ENCODE measurements at places on chromosomes 16 and 17.
A peak's percentile ranks its signal among the peaks of the same experiment; 100 is the strongest.

DNA sequence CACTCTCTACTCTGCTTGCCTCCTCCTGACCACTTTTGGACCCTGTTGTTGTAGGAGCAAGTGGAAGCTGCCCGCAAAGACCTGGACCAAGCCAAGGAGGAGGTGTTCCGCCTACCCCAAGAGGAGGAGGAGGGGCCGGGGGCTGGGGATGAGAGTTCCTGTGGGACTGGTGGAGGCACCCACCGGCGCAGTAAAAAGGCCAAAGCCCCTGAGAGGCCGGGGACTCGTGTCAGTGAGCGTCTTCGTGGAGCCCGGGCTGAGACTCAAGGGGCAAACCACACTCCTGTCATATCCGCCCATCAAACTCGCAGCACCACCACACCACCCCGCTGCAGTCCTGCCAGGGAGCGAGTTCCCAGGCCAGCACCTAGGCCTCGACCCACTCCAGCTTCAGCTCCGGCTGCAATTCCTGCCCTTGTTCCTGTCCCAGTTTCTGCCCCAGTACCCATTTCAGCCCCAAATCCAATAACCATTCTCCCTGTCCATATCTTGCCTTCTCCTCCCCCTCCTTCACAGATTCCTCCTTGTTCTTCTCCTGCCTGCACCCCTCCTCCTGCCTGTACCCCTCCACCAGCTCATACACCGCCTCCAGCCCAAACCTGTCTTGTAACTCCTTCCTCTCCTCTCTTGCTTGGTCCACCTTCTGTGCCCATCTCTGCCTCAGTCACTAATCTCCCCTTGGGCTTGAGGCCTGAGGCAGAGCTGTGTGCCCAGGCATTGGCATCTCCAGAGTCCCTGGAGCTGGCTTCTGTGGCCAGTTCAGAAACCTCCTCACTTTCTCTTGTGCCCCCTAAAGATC, 11.0 kb upstream of the PHKG2 start:
- DNase-seq: no peak

DNA sequence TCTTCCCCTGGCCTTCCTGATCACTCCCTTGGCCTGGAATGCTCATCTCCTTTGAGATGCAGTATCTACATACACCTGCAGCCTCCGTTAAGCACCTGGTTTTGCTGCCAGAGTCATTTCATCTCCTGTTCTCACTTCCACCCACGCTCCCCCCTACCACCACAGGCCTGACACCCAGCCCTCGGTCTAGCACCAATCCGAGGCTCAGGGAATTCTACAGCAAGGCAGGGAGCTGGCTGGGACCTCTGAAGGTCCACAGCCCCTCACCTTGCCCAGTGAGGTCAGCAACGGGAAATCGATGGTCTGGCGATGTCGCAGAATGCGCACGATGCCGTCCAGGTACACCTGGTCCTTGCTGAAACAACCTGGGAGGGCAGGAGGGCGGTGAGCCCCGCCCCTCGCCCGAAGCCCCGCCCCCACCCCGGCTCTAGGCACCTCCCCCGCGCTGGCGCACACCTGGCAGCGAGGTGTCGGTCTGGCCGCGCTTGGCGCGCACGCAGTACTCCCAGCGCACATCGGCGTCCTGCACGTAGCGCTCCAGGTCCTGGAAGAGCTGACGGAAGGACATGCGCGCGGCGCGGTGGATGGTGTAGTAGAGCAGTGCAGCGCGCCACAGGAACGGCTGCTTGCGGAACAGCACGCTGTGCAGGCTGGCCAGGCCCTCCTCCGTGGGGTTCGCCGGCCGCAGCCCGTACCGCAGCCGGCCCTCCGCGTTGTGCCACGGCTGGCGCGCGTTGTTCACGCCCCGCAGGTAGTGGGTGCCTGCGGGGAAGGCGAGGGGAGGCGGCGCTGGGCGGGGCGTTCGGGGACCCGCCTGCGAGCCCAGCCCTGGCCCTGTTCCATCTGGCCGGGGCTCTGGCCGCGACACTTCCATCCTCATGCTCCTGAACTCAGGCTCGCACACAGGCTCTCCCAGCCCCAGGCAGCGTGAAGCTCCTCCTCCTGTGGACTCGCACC, 5.7 kb downstream of the MATCAP1 start:
- peak; percentile 59 for DNase-seq

GRCh38 chr17:69900829-69901228, 174.2 kb upstream of the KCNJ16 start:
- no peak for DNase-seq

DNA sequence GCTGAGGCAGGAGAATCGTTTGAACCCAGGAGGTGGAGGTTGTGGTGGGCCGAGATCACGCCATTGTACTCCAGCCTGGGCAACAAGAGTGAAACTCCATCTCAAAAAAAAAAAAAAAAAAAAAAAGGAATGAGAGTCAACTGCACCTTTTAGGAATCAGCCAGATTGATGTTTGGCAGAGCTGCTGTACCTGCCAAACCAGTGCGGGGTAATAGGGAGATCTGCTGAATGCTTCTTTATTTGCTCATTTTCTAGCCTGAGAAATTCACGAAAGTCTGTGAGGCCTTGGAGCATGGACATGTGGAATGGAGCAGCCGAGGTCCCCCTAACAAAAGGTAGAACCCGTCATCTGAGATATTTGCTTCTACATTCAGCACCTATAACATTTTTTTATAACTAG, 18.4 kb downstream of the OGFOD1 start:
- DNase-seq: no peak

DNA sequence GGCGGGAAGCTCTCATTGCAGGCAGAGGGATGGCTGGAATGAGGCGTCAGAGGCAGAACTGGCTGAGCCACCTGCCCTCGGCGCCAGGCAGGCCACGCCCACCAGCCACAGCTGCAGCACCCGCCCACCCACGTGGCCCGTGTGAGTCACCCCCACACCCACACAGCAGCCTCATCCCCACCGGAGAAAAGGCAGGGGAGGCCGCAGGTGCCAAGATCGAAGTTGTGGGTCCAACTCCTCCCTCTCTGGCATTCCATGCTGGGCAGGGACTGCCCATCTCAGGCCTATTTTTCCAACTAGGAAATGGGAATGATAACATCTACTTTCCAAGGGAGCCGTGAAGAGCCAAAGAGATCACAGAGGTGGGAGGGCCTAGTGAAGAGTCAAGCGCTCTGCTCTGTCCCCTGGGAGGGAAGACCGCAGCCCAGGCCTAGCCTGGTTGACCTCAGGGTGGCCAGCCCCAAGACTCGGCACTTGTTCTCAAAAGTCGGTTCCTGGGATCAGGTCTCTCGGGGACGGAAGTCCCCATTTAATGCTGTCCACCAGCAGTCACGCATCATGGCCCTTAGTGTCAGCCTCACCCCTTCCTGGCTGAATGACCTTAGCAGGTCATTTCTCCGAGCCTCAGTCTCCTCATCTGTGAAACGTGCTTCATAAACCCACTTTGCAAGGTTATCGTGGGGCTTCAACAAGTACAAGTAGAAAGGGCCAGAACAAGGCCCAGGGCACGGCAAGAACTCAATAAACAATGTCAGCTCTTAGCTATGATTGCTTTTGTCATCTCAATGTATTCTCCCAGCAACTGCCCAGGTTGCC, at the start of gene TRPV3:
TRPV3 (minus strand) TSS at position 45 of the 816 bp plus-strand sequence. CDS start 2,962 bp downstream, outside the sequence.
- peak; percentile 57 for DNase-seq

- no peak for DNase-seq
Measured at GRCh38 chr17:59846394-59847165, 46.2 kb downstream of the TUBD1 start.

DNA sequence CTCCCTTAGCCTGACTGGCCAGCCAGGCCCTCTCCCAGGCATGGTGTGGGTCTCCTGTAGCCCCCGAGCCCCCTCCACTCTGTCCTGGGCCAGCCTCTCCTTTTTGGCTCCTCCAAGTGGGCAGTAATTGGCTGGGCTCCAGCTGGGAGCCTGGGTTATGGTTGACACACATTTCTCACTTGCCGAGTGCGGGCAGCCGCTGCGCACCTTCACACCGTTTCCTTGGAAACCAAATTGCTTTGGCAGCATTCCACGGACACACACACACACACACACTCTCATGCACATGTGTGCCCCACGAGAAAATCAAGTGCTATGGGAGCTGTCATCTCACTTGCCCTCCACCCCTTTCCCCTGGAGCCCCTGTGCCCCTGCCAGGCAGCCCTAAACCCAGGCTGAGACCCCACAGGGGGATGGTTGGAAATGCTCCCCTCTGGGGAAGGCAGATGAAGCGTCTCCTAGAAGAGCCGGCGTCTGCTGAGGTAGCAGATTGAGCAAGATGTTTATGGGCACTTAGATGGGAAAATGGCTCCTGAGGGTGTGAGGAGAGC, 402.7 kb upstream of the TNRC6C start:
- DNase-seq: no peak

GRCh38 chr17:9880582-9880999, 24.5 kb downstream of the RCVRN start:
- DNase-seq: no peak

DNA sequence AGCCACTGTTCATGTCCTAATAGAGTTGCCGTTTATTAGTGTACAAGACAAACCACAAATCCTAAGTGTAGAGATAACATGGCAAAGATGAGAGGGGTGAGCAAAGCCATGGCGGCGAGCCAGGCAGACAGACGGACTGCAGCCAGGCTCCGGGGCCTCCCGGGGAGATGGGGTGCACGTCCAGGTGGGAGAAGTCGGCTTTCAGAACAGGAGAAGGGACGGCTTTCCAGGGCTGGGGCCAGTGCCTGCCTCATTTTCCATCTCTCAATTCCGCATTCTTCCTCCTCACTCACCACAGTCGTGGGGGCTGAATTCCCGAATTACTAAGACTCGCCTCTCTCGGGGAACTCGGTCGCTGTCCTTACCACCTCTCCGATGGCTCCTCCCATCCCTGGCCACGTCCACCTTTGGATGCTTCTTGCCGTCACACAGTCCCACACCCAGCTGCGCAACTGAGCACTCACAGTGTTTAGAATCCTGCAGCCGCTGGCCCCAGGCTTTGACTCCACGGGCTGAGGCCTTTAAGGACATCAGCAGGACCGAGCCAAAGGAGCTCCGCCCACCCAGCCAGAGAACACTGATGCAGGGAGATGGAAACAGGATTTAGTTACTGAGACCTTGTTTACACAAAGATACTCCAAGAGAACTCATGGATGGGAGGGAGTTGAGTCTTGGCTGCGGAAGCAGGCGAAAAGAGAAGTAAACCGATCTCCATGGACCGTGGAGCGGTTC, 59.7 kb downstream of the RNF112 start:
- no peak for DNase-seq

DNA sequence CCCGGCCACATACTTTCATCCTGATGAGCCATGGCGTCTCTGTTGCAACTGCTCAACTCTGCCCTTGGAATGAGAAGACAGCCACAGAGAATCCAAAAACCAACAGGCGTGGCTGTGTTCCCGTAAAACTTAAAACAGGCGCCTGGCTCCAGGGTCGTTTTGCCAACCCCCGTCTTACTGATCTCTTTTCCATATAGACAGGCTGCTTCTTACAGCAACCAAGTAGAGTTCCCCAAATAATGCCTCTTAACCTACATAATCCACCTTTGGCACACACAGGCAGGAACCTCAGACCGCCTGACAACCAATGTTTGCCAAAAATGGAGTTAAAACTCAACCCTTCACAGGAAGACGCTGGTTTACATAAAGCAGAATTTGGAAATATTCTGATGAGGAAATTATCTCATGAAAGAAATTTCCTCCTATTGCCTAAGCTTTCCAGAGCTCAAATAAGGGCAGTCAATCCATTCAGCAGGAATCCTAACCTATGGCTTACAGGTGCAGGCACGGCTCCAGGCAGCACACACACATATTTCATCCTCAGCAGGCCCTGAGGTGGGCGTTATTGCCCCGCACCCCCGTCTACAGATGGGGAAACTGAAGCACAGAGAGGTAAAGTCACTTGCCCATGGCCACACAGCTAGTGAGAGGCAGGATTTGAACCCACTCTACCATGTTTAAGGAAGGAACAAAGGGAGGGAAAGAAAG, 35.8 kb downstream of the LITAF start:
- DNase-seq: no peak

DNA sequence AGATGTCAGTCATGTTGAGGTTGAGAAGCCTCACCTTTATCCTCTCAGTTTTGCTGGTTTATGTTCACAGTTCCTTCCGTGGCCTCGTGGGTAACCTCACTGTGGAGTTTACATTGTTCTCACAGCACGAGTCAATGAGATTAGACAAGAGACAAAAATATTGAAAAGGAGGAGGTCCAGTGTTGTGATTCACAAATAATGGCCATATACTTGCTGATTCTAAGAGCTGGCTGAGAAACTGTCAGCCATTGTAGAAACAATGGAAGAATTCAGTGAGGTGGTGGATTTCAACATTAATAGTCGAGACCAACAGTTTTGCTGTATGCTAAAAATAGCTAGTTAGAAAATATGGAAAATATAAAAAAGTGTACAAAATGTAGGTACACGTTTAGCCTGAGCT, 176.4 kb upstream of the WSCD1 start:
- no peak for DNase-seq

DNA sequence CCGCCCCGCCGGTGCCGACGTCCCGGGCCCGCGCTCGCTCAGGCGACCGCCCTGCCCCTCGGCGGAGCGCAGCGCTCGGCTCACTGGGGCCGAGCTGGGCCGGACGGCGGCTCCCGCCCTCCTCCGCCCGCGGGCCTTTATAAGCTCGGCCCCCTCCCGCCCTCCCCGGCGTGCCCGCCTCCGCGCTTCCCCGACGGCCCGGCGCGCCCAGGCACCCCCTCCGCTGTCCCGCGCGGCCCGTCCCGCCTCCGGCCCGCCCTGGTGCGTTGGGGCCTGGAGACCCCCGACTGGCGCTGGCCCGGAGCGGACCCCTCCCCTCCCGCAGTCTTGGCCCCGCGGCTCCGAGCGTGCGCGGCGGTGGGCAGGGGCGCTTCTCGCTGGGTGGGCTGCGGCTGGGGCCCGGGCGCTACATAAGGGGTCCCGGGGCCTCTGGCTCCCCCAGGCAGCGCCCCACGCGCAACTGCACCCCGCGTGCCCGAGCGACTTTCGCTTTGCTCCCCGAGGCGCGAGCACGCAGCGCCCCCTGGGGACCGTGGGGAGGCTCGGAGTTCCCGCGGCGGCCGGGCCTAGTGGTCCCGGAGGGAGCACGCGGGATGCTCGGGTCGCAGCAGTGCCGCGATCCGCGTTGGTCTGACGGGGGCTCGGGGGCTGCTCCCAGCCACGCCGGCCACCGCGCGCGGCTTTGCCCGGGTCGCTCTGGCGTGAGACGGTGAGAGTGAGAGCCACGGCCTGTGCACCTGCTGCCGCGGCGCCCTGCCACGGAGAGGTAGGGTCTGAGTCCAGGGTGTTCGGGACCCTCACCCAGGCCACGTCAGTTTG, at the start of gene PIEZO1:
PIEZO1 (minus strand) TSS at position 115 of the 819 bp plus-strand sequence. CDS start 256 bp downstream, outside the sequence.
- DNase-seq: peak; percentile 81

GRCh38 chr16:84843149-84844048, 23.6 kb downstream of the CRISPLD2 start:
- DNase-seq: no peak

DNA sequence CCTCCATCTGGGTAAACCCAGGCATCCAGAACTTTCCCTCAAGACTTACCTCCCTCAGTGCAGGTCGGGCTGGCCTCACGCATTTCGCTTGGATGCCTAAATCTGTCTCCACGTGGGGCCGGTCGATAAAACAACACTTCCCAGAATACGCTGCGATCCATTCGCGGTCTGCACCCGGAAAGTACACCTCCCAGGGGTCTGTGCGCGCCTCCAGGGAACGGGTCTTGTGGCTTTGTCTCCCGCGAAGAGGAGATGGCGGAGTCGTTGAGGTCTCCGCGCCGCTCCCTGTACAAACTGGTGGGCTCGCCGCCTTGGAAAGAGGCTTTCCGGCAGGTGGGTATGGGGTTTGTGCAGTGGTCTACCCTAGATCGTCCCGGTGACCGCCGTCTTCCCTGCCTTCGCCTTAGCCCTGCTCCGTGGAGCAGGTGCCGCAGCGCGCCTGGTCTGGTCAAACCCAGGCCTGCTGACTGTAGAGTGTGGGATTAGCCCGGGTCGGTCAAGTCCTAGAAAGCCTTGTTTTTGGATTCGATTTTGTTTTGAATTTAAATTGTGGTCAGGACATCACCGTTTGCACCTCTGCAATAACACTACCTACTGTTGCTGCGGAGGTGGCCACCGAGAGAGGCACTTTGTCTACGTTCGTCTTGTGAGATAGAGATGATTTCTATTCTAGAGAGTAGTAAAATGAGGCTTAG, at the start of gene RPAIN:
RPAIN (plus strand) TSS at position 224 of the 695 bp plus-strand sequence; CDS start at position 253, 29 bp downstream.
- DNase-seq: peak; percentile 81
